ENCODE measurements at places on chromosomes 4 and X.

DNA sequence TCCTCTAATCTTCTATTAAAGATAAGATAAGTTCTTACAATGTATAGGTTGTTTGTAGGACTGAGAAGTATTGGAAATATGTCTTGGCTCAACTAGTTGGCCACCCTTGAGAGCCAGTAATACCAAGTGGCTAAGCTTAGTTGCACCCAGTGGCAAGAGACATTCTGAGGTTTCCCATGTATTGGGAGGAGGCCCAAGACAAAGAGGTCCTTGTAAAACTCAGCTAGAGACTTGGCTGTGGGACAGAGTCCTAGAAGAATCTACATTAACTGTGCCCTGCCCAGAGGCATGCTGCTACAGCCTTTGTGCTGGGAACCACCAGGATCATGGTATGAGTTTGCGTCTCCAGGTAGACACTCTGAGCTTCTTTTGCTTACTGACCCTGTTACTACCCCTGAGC lies 41.9 kb upstream of the SLC4A4 start:
- no peak for DNase-seq

- no peak for DNase-seq
Measured at GRCh38 chrX:68703846-68704245, 56.4 kb downstream of the STARD8 start.

DNA sequence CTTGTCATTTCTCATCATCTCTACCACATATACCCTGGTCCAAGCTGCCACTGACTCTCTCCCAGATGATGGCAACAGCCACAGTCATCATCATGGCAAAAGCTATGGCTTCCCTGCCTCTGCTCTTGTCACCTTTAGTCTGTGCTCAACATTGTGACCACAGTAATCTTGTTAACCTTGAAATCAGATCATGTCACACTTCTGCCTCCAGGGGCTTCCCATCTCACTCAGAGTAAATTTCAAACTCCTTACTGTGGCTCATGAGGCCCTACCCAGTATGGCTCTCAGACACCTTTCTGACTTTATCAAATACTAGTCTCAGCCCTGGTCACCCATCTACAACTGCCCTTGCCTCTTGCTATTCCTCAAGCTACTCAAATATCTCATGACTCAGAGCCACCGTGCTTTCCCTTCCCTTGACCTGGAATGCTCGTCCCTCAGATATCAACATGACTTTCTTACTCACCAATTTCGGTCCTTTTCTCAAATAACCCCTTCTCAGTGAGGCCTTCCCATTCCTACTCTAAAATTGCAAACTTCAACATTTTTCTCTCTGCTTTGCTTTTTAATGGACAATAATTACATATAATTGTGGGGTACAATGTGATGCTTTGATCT lies 41.1 kb upstream of the STIM2 start:
- peak; percentile 28 for DNase-seq

DNA sequence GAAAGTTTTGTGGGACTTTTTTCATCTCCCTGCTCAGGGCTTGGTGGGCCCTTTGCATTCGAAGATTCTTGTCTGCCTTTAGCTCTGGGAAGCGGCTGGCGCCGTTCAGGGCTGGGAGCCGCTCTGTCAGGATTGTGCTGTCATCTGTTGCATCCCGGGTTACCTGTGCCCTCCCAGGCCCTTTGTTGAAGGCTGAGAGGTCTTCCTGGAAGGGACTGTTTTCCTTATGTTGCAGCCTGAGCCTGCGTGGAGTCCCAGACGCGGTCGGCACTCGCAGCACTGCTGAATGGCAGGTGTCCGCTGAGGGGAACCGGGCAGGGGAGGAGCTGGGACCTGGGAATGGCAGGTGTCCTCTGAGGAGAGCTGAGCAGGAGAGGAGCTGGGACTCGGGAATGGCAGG lies 15.9 kb downstream of the RGS12 start:
- no peak for DNase-seq

DNA sequence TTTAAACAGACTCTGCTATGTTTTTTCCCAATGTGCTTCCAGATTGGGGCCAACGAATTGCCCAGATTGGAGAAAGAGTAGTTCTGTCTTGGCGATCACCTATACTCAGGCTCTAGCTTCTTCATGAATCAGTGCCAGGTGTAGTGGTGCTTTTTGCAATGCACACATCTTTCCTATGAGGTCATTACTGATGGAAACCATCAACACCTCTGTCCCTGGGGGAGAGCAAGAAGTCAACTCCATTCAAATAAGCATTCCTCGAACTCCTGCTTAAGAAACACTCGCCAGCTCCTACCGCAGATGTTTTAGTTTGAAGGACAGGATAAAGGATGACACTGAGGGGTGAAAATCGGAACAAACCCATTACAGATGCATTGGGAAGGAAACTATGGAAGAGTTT lies 156.5 kb upstream of the DKK2 start:
- no peak for DNase-seq

DNA sequence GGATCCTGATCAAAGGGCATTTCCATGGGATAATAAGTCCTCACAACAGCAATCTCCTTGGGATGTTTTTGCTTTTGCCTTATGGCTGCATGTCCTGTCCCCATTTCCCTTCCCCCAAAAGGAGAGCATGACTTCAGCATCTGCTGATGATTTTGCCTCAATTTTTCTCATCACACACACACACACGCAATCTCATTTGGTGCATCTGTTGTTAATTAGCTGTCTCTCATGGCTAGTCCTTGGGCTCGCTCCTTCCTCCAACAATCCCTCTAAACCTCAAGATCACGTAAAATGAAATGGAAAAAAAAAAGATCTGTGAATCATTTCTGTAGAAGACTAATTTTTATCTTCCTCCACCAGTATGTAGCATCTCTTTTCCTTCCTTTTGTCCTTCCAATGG lies 153.6 kb downstream of the RBMX2 start:
- no peak for DNase-seq

- no peak for DNase-seq
Measured at GRCh38 chr4:24274381-24274941, 309.9 kb downstream of the DHX15 start.

GRCh38 chr4:73901031-73901430 lies 31.8 kb downstream of the CXCL1 start:
- no peak for DNase-seq

DNA sequence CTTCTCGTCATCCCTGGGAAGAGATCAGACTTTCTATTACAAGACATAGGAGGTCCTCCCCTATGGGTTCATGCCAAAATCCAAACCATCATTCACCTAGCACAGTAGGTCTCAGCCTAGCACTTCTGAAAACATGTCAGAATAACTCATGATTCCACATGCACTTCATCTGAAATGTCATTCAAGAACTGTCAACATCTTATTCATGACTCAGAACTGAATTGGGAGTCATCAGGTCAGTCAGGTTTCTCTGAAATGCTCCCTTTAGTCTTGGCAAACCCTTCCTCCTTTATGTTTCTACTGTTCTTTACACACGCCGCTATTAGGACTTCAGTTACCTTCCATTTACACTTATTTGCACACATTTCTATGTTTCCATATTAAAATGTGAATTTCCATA lies 67.2 kb downstream of the ANTXR2 start:
- DNase-seq, result no peak

DNA sequence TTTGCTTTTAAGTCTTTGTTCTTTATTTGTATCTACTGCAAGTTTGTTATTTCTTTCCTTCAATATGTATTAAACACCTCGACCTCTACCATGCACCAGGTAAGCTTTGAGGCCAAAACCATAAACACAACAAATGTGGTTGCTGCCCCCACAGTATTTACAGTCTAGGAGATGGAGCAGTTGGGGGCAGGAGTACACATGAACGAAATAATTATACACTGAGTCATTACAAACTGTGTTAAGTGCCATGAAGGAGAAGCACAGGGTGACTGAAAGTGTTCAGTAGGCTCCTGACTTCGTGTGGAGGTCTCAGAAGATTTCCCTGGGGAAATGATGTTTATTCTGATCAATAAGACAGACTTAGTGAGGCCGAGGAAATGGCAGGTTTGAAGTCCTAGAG lies 30.3 kb downstream of the SLC25A43 start:
- DNase-seq, result no peak

GRCh38 chr4:30939069-30939468 lies 218.9 kb downstream of the PCDH7 start:
- no peak for DNase-seq

DNA sequence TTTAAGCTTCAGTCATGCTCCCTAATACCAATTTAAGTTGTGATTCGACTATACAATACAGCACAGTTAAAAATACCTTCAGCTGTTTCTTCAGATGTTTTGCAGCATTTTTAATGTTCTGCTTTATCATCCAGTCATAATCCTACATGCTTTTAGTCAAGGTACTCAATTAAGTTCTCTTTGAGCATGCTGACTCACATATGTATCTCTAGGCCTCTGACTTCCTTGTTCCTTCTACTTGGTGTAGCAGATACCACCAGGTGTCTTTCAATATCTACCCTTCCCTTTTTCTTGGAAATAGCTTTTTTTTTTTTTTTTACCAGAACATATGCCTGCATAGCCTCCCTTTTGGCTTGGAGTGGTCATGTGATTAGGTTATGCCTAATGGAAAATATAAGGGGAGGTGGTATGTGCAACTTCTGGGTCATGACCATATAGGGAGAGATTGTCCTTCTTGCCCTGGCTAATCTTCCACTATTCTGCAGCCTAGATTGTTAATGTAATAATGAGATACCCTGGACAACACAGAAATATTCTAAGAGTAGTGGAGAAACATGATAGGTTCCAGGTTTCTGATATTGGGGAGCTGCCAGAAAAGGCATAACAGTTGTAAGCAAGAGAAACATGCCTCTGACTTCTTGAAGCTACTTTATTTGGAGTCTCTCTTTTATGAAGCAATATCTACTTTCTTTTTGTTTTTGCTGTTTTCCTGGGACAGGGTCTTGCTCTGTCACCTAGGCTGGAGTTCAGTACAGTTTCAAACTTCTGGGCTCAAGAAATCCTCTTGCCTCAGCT lies 737.2 kb upstream of the SLIT2 start:
- no peak for DNase-seq

DNA sequence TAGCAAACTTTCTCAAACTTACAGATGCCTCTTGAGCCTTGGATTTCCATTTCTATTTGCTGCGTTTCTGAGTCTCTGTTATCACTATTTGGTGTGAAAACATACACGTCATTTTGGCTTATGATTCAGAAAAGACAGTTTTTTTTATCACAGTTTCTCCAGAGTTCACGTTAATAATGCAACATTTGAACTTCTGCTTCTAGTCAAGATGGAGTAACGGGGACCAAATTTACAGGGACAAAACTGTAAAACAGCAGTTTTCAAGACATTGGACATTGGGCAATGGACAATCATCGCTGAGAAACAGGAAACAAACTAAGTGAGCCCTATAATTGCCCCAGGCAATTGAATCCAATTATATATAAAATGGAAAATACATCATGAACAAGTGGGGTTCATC lies 36.2 kb upstream of the TASL start:
- no peak for DNase-seq

- no peak for DNase-seq
Measured at GRCh38 chr4:156939139-156939538, 32.5 kb downstream of the PDGFC start.
